ENCODE measurements at places on chromosomes 5 and 9.

GRCh38 chr5:1005249-1005851 is 3.3 kb upstream of the NKD2 start:
- no peak for DNase-seq

GRCh38 chr9:121734465-121734864 is 83.0 kb downstream of the DAB2IP start:
- DNase-seq = no peak

GRCh38 chr5:168295574-168296201 is 4.2 kb downstream of the WWC1 start:
- no peak for DNase-seq

GRCh38 chr9:26754509-26755164 is 138.0 kb downstream of the CAAP1 start:
- DNase-seq = no peak

GRCh38 chr5:39696672-39697398 is 272.1 kb upstream of the DAB2 start:
- DNase-seq = no peak

DNA sequence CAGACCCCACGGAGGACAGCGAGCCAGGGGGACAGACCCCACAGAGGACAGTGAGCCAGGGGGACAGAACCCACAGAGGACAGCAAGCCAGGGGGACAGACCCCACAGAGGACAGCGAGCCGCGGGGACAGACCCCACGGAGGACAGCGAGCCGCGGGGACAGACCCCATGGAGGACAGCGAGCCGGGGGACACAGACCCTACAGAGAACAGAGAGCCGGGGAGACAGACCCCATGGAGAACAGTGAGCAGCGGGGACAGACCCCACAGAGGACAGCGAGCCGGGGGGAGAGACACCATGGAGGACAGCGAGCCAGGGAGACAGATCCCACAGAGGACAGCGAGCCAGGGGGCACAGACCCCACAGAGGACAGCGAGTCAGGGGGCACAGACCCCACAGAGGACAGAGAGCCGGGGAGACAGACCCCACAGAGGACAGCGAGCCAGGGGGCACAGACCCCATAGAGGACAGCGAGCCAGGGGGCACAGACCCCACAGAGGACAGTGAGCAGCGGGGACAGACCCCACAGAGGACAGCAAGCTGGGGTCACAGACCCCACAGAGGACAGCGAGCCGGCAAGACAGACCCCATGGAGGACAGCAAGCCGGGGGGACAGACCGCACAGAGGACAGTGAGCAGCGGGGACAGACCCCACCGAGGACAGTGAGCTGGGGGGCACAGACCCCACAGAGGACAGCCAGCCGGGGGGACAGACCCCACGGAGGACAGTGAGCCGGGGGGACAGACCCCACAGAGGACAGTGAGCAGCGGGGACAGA is 4.4 kb upstream of the ZDHHC11 start:
- DNase-seq = no peak

- DNase-seq = no peak
These were observed 27.9 kb downstream of the EXD3 start for GRCh38 chr9:137394866-137395665.

GRCh38 chr5:169474226-169474625 is 109.3 kb upstream of the SPDL1 start:
- DNase-seq = no peak

DNA sequence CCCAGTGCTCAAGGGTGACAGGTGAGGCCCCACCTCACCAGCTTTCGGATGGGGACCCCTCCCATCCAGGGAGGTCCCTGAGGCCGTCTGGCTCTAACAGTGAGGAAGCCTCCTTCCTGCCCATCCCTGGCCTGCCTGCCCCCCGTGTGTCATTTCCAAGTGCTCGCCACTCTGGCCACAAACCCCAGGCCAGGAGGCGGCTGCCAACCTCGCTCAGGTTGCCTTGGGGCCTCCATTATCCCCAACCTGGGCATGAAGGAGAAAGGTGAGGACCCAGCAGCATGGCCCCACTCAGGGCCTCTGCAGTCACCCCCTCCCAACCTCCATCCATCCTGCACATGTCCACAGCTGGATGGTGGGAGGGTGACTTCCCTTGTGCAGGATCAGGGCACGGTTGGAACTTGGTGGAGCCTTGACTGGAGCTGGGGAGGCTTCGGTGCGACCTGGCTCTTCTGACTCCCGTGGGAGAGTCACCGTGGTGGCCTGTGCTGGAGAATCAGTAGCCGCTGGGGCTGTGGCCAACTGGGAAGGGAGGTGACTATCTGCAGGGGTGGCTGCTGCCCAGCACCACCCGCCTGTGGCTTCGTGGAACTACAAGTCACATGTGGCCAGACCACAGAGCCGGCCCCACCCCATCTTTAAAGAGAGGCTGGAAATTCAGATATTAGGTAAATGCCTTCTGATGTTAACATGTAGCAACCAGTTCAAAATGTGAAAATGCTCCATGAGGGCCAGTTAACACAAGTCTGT is 37.5 kb upstream of the GFPT2 start:
- DNase-seq = no peak

GRCh38 chr9:84374013-84374412 is 33.5 kb upstream of the SLC28A3 start:
- no peak for DNase-seq

GRCh38 chr9:32171339-32171738 is 213.1 kb upstream of the ACO1 start:
- DNase-seq = no peak

- no peak for DNase-seq
These were observed 12.7 kb upstream of the C1QTNF3 start for GRCh38 chr5:34055667-34056066.

DNA sequence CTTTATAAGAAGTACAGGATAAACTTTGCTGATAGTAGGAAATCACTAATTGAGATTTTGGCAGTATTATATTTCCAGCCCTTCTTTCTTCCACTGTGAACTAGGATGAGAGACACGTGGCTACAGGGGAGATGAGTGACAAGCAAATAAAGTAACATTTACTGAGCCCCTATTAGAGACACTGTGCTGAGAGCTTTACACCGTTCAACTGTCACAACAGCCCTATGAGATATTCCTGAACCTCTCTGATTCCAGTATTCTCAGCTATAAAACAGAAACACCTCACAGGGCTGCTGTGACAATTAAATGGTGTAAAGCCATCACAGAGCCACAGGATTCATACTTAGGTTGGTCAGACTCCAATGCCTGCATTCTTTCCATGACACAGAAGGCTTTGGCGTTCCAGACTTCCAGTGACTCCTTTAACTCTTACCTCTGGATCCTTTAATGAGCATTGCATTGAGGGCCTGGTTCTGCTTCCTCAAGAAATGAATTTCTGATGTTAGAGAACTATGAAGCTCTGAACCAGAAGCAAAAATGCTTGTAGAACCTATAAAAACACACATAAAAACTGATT is 169.0 kb downstream of the CDK5RAP2 start:
- no peak for DNase-seq

- DNase-seq = no peak
These were observed 96.9 kb downstream of the FBN2 start for GRCh38 chr5:128441165-128441564.

- no peak for DNase-seq
These were observed 205.3 kb downstream of the TTLL11 start for GRCh38 chr9:121887553-121888437.

DNA sequence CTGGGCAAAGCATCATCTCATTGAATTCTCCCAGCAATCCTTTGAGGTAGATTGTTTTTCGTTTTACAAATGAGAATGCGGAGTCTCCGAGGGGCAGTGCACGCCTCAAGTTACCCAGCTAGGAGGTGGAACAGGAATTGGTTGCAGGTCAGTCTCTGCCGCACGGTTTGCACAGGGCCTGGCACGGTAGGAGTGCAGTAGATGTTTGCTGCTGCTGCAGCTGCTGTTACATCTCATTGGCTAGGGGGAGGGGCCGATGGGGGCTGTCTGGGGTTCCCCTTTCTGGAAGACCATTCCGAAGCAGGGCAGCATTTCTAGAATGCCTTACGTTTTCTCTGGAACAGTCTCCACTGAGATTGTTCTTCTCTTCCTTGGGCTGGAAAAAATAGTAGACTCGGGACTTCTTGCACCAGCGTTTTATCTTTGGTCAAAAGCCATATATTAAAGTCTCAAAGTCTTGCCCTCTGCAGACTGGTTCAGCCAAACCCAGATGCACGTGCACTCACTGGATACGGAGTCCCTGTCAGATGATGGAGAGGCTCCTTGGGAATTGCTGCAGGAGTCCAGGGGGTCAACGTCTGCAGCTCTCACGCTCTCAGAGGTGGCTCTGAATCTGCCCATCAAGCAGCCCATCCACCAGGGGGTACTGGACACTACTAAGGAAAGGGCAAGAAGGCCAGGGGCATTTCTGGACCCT is 1.2 kb downstream of the USP20 start:
- no peak for DNase-seq

DNA sequence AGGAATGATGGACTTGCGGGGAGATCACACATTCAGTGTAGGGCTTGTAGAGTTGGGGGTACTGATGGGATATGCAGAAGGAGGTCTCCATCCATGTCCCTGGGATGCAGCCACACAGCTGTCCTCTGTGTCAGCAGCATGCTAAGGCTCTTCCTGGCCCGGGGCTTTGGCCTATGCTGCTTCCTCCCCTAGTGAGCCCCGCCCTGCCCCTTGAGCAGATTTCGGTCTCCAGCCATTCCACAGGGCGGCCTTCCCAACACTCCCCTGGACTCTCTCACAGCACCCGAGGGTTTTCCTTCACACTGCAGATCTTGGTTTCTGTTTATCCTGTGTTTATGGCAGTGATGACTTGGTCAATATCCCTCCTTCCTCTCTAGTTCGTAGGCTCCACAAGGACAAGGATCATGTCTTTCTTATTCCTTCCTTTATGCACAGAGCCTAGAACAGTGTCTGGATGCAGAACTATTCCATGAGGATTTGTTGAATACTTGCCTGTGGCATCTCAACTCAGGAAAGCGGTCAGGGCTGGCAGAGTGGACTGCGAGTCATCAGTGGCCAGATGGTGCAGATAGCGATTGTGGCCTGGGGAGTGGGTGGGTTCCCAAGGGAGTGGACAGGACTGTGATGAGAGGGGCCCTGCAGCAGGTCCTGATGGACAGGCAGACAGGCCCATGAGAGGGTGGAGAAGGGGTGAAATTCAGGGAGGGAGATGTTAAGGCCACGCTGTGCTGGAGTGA is 114.2 kb downstream of the RGS3 start:
- DNase-seq = no peak

GRCh38 chr5:79878721-79879336 is 112.2 kb downstream of the MTX3 start:
- DNase-seq = no peak

GRCh38 chr9:38007016-38007415 is 62.0 kb downstream of the SHB start:
- no peak for DNase-seq

- peak; percentile 33 for DNase-seq
These were observed 55.3 kb upstream of the IL17B start for GRCh38 chr5:149434162-149435014.

- no peak for DNase-seq
These were observed 415.1 kb downstream of the MLLT3 start for GRCh38 chr9:20207176-20207575.

GRCh38 chr5:33482335-33482734 is 41.6 kb downstream of the TARS1 start:
- DNase-seq = no peak

- no peak for DNase-seq
These were observed 7.9 kb downstream of the FLT4 start for GRCh38 chr5:180641566-180641900.

DNA sequence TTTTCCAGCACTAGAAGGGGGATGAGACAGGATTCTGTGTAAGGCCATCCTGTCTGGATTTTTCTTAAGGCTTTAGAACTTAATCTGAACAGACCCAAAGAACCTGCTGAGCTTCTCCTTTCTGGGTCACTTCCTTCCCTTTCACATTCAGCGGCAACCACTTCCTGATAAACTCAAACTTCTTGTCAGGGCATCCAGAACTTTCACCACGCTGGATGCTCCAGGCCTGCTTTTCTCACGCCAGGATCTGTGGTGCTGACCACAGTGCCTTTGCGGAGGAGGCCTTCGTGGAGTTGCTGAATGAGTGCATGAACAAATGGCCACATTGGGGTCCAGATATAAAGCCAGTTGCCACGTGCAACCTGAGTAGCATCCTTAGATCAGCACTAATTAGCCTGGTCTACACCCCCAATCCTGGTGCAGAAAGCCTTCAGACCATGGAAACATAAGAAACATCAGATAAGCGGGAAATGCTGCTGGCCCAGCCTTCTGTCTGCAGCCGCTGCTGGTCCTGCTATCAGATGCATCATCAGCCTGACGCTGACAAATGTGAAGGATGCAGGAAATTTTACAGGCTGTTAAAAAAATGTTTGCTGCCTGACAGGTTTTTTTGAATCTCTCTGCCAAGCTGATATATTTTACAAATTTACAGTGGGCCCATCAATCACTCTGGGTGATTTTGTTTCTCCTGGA is 75.3 kb upstream of the BARHL1 start:
- DNase-seq = no peak

DNA sequence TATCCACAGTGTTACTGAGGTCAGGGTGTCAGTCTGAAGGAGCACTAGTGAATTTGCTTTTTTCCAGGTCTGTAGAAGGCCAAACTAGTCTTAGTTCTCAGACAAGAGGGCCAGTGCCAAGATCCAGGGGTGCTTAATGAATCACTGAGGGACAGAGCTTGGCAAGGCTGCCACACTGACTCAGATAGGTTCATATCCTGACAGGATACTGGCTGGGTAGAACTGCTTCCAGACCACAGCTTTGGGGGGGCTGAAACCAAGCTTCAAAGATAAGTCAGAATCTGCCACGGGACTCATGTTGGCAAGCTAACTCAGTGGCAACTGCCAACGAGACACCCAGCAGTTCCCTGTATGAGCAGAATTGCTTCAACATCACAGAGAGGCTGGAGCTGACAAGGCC is 1125.4 kb downstream of the EFNA5 start:
- DNase-seq = no peak

- DNase-seq = no peak
These were observed 37.3 kb upstream of the CTNND2 start for GRCh38 chr5:11941566-11941965.

GRCh38 chr9:84819491-84819991 is 150.0 kb downstream of the NTRK2 start:
- DNase-seq = no peak

Measured in SHP77 (cell line).